ENCODE measurements at places on chromosomes 6 and 20. TPM values are rescaled to one million over a fixed set of nuclear protein-coding genes. Genes with fewer than 3 reads are reported as not detected.

Gene SAMD3
- 6.4 TPM for total RNA-seq

Gene RIPPLY2
- not detected for total RNA-seq

Gene BNIP5
- not detected for total RNA-seq

Gene TP53TG5
- not detected for total RNA-seq

Gene TFAP2A
- total RNA-seq: not detected

Gene FAM209B
- total RNA-seq: 1.0 TPM

Gene TMEM244
- total RNA-seq: 0.54 TPM

Gene PACSIN1
- 0.51 TPM for total RNA-seq

Gene CUL9
- total RNA-seq: 43.1 TPM

Gene RCAN2
- not detected for total RNA-seq

Gene GJA10
- not detected for total RNA-seq

Gene ZC2HC1B
- not detected for total RNA-seq

Gene MATN4
- 1.2 TPM for total RNA-seq

Gene CHRNA4
- not detected for total RNA-seq

Gene MYBL2
- 93.6 TPM for total RNA-seq

Gene PPP1R14C
- 0.86 TPM for total RNA-seq

Gene MICB
- 17.0 TPM for total RNA-seq

Gene LAMA2
- 1.5 TPM for total RNA-seq

Gene ARMH2
- not detected for total RNA-seq

Gene OXT
- not detected for total RNA-seq

Gene EPHA7
- not detected for total RNA-seq

Gene TMEM170B
- total RNA-seq: 1.8 TPM

Gene KHDC1
- 3.5 TPM for total RNA-seq

Gene FOXF2
- not detected for total RNA-seq

Gene RAET1E
- total RNA-seq: not detected

Gene FLRT3
- total RNA-seq: not detected

Gene PI3
- not detected for total RNA-seq

Gene OR12D3
- not detected for total RNA-seq

Gene OR2H1
- not detected for total RNA-seq

Gene PRSS16
- 1.9 TPM for total RNA-seq

Gene CNR1
- total RNA-seq: not detected

Gene AGER
- total RNA-seq: 15.5 TPM

Gene RGS17
- total RNA-seq: not detected

Gene PXMP4
- 7.3 TPM for total RNA-seq

Gene NKAIN4
- total RNA-seq: not detected

Gene DNMT3B
- 2.9 TPM for total RNA-seq

Gene NOX3
- total RNA-seq: not detected

Gene HMGN3
- 49.4 TPM for total RNA-seq

Gene SOX18
- not detected for total RNA-seq

Gene SNX5
- total RNA-seq: 249 TPM

Gene SAMD5
- not detected for total RNA-seq

Gene ADGRF5
- total RNA-seq: not detected

Gene CLIC5
- total RNA-seq: 1.1 TPM

Gene PARD6B
- 6.6 TPM for total RNA-seq

Gene CAGE1
- total RNA-seq: 0.18 TPM

Gene PHACTR1
- 0.11 TPM for total RNA-seq

Gene KCNS1
- 0.54 TPM for total RNA-seq

Gene PDE10A
- total RNA-seq: not detected

Gene ID1
- 0.54 TPM for total RNA-seq

Gene TNXB
- total RNA-seq: 1.8 TPM

Gene PTCHD4
- not detected for total RNA-seq

Gene SPEF1
- 0.23 TPM for total RNA-seq
